ENCODE measurements at places on chromosomes 5 and 9. TPM values are rescaled to one million over a fixed set of nuclear protein-coding genes. Genes with fewer than 3 reads are reported as not detected.

The DAB2 gene
- total RNA-seq: 96.8 TPM

The PCDHB8 gene
- total RNA-seq: 3.5 TPM

GRCh38 chr5:86757824-86758223, 140.1 kb downstream of the COX7C start:
- no peak for DNase-seq

DNA sequence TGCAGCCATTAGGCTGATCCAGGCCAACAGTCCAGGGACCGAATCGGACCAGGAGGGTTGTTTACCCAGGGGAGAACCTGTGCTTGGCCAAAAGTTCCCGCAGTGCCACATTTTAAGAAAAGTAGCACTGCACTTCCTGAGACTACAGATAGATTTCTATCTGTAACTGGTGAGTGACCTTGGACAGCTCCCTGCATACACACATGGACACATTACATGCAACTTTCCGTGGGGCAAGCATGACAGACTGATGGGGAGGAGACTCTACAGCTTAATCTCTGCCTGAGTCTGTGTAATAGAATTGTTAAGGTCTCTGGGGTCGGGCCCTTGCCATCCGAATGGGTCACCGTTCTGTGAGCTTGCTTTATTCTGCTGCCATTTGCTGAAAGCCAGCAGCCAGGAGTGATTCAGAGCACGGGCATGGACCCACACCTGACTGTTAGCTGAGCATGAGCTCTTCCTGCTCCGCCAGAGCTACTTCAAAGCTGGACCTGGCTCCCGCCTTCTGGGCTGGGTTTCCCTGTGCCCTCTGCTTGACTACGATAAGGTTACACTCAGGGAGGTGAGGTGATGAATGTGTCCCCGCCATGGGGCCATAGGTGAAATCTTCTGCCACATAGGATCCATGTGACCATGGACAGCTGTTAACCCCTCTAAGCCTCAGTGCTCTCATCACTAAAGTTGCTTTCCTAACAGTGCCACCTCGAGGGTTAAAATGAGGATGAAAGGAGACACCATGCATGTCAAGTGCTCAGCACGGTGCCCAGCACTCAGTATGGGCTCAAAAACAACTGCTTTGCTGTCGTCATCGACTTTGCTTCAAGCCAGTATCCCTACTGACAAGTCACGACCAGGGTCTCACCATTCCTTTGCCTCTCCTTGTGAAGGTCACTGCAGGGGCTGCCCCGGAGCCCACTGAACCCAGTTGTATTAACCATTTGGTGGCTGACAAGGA, 200.0 kb downstream of the MELK start:
- no peak for DNase-seq

The FABP6 gene
- not detected for total RNA-seq

- DNase-seq: no peak
These were observed 10.8 kb upstream of the SPATA24 start for GRCh38 chr5:139414581-139415130.

The NRG2 gene
- total RNA-seq: 0.51 TPM

The EFNA5 gene
- 4.2 TPM for total RNA-seq

The NOXA1 gene
- total RNA-seq: 2.0 TPM

The NR3C1 gene
- total RNA-seq: 67.8 TPM

DNA sequence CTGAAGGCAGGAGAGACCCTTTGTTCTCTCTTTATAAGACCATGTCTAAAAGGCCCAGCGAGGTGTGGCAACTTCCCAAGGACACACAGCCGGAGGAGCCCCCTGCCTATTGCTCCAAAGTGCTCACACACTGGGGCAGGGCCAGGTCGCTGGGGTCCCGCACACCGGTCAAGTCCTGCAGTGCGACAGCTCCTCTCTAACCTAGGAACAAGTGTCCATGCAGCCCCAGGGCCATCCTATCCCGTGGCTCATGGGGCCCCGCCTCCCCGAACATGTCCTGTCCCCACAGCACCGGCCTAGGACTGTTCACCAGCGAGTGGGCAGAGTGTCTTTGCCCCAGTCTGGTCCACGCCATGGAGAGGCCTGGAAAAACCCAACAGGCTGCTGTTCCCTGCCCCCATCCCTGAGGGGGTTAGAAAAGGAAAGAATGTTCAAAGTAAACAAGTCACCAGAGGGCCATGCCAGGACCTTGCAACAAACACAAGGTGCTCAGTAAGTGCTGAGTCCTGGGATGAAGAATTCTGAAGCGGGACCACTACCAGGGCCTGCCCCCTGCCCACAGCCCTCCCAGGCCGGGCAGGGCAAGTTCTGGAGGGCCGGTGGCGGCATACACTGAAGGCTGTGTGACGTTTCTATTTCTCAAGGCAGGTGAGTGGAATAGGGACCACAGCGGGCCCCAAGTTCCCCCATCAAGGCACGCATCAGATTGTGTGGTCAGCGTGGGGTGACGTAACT, 938 bp downstream of the NINJ1 start:
- DNase-seq: peak; percentile 83

DNA sequence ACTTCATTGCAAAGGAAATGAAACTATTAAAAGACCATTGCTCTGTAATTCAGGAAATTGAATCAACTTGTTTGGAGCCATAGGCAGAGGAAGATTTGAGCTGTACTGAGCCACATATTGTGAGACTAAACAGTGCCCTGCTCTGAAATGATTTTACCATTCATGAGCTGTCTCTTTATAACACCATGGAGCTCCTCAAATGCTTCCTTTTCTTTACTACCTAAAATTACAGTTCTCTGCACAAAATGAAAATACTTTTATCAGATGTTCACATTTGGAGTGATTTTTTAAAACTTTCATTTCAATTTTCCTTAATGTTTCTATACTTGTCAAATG, 97.9 kb downstream of the NLN start:
- no peak for DNase-seq

- DNase-seq: no peak
These were observed 18.8 kb downstream of the DDX46 start for GRCh38 chr5:134777366-134777765.

GRCh38 chr5:176748073-176748966, 62.0 kb upstream of the UNC5A start:
- DNase-seq: peak; percentile 52

The CD72 gene
- total RNA-seq: 4.2 TPM

DNA sequence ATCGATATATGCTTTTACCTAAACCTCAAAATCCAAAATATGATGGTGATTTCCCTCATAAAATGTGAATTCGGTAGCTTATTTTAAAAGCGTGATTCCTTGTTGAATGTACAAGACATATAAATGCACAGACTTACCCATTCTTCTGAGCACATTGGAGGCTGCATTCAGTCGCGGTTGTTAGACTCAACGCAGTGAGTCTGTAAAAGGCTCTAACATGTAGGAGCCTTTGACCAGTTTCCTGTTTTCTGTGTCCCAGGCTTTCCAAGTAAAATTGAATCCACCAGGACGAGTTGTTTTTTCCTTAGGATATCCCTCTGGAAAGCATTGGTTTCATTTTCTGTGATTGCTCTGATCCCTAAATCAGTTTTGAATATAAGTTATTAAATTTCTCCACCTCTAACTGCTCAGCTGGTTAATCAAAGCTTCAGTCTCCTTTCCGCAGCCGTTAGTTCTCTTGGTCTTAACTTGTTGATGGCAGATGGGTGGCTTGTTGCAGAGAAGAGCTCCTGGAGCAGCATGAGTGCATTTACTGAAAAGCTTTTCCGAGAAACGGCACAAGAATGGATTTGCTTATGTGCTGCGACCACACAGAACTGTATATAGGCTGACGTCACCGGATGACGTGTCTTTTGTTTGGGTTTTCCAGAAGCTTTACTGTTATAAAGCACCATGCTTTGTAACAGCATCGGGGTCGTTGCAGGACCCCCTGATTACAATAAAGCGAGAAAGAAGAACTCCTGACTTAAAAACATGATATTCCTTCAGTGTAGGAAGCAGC, at the start of gene LRRTM2:
Gene LRRTM2 (minus strand): TSS at position 565 of the 781 bp plus-strand sequence. CDS start 424 bp downstream, at position 141.
- DNase-seq: no peak

Measured in posterior vena cava (tissue), 2 donors.